ENCODE measurements at places on chromosomes 4 and X.

- DNase-seq, result no peak
Observed at GRCh38 chr4:134905061-134905460, 703.5 kb upstream of the PABPC4L start.

DNA sequence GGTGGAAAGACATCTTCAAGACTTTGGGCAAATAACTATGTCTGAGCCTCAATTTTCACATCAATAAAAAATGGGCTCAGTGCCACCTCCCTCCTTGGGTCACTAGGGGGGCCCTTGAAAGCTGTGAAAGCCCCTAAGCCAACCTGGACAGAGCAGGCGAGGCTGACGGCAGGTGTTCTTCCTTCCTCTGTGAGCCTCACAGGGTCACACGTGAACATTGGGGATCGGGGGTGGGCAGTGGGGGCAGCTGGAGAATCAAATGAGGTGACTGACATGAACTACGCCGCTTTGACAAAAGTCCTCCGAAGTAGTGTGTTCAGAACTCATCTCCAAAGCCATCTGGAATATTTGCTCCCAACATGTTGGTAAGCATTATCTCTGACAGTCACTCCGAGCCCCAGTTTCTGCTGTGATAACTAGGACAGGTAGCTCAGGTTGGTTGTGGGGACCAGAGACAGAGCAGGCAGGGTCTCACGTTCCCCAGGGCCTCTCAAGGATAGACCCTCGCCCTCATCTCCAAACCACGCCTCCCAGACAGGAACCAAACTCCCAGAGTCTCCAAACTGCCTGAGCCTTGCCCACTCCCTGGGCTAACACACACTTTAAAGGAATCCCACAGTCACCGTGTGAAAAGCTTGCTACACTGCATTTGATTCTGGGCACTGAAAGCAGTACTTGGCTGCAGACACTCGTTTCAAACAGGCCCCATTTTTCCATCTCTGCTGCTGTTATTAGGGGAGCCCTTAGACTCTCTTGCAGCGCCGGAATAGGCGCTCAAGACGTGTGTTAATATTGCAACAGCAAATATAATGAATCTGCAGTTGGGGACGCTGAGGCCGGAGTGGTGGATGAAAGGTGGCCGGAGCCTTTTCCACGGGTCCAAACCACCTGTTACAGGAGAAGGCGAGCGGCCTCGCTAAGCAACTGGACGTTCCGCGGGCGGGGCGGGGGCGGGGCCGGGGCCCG is 717 bp upstream of the WFS1 start:
- DNase-seq, result no peak

DNA sequence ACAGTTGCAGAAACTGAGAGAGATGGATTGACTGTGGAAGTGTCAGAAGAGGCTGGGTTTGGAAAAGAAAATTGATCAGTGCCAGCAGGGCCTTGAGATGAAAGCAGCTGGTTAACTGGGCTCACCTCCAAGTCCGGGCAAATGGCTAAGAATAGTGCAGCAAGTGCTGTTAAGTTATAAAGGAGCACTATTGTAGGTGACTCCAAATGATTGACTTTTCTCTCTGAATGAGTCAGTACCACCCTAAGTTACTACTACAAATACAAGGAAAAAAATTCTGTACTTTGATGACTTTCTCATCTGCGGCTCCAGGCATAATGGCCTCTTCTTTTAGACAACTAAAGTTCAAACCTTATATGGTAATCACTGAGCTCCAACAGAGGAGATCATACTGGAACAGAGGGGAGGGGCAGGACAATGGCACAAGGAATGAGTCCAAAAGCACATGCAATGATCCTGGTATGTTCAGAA is 733.4 kb upstream of the INTU start:
- DNase-seq, result no peak

- DNase-seq, result no peak
Observed at GRCh38 chr4:83209419-83209818, 75.2 kb downstream of the COQ2 start.

DNA sequence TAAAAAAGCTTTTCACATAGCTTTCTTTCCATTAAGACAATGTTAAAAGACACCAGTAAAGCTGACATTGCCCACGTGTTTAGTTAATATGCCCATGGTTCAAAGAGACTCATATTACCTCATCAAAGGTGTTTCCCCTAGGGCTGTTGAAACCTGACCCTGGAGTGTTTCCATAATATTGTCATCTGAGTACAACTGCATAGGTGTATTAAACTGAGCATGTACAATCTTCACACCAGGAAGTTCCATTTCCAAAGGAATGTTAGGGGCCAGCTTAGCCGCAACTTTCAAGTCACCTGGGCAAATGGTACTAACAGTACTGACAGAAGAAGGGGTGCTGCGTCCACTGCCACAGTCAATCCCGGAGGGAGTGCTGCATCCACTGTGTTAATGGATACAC is 27.1 kb downstream of the PDLIM3 start:
- DNase-seq, result no peak

DNA sequence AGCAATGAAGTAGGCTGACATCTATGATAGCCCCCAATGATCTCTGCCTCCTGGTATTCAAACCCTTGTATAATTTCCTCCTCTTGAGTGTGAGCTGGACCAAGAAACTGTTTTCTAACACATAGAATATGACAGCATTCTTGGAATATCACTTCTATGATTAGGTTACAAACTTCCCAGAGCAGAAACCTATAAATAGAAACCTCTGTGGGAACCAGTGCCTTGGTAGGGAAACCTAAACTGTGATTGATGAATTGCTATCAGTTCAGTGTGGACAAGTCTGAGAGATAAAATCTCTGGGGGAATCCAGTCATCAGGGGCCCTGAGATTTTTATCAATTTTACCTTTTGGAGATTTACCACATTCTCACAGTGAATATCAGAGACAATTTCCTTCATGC is 756.5 kb upstream of the AGA start:
- no peak for DNase-seq

DNA sequence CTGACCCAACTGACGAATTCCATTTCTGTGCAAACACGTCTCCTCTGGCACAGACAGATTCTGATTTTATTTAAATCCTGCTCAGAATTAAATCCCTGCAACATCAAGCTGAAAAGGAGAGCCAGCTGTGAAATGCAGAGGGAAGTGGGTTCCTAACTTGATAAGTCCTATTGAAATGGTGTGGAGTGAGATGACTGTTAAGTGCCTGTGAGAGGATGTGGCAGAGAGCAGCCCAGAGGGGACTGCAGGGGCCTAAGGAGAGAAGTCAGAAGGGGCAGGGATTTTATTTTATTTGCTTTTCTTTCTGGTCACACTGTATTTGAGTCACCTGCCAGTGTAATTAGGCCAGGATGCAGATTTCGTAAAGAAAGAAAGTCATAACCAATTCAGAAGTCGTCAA is 277.4 kb downstream of the NKX6-1 start:
- DNase-seq, result no peak

- no peak for DNase-seq
Observed at GRCh38 chr4:42152507-42153504, at the start of gene BEND4. Gene BEND4, minus strand, starts transcription at chr4:42152655. Its CDS starts 512 bp downstream, at chr4:42152143.

GRCh38 chr4:38099908-38100407 is 139.8 kb downstream of the PTTG2 start:
- DNase-seq, result no peak

GRCh38 chr4:151538963-151539362 is 130.0 kb downstream of the FHIP1A start:
- no peak for DNase-seq

GRCh38 chr4:177401658-177402273 is 40.5 kb downstream of the AGA start:
- no peak for DNase-seq

DNA sequence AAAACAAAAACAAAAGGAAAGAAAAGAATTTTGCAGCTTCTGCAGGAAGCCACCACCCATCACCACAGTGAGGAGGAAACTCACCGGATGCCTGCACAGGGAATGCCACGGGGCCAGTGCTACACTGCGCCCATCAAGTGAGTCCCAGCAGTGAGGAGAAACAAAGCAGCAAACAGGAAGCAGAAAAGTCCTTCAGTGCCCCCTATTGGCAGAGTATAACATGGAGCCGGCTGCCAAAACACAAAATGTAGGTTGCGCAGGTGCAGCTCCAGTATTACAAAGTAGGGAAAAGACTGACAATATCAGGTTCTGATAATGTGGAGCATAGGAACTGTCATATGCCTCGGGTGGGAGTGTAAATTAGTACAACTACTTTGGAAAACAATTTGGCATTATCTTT is 23.3 kb upstream of the SCML2 start:
- DNase-seq, result no peak

DNA sequence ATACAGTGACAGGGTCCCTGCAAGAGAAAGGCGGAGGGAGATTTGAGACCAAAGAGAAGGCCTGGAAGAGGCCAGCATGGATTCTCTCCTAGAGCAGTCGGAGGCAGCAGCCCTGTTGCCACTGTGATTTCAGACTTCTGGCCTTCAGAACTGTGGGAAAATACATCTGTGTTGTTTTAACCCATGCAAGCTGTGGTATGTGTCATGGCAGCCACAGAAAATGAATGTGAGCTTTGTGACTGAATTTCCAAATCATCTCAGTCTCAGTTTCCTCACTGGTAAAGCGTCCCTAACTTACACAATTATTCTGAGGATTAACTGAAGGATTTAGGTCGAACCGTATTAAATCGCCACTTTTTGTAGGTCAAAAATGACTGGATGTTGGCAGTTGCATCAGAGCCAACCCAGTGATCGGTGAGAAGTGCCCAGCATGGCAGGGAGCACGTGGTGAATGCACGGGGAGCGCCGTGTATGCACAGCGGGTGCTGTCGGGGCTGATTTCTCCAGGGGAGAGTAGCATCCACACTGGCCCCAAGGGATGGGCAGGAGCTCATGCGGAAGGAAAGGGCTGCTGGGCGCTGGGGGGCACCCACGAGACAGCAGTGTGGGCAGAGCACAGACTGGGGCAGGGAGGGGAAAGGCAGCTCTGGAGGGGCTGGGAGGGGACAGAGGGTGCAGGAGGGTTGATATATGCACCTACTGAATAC is 23.8 kb upstream of the NSG1 start:
- DNase-seq, result no peak

DNA sequence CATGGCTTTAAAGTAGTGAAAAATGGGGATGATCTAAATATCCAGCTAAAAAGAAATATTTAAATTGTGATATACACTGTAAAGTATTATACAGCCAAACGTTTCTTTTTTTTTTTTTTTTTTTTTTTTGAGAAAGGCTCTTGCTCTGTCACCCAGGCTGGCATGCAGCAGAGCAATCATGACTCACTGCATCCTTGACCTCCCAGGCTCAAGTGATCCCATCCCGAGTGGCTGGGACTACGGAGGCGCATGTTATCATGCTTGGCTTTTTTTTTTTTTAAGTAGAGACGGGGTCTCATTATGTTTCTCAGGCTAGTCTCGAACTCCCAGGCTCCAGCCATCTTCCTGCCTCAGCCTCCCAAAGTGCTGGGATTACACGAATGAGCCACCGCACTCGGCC is 17.1 kb downstream of the SMIM14 start:
- DNase-seq, result no peak

DNA sequence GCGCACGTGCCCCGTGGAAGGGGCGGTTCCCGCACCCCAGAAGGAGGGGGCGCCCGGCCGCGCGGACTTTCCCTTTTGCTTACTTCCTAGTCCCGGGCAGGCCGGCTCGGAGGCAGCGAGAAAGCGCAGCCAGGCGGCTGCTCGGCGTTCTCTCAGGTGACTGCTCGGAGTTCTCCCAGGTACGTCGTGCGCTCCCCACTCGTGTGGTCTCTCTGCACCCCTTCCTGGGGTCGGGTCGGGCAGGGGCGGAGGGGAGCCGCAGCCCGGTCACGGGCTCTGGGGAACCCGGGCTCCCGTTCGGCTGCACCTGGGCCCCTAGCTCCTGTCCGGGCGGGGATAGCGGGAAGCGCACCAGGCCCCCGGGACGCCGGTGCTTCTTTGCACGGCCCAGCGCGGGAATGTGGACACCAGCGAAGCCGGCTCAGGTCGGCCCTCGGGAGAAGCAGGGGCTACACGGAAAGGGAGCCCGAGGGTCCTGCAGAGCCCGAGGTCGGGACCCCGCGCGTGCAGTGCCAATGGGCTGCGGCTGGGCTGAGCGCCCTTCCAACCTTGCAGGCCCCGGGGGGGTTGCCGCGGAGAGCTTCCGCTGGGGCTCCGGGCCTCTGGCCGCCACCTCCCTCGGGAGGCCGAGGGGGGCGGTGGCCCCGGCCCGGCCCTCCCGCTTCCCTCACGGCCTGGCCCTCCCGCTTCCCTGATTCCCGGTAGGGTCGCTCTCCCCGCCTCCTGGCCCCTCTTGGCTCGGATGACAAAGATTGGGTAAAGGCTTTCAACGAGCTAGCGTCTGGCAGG is at the start of gene TLR2:
Gene TLR2, plus strand, starts transcription at position 99 of the 789 bp plus-strand sequence. CDS start 18,628 bp downstream, outside the sequence.
- DNase-seq, result peak; percentile 26

DNA sequence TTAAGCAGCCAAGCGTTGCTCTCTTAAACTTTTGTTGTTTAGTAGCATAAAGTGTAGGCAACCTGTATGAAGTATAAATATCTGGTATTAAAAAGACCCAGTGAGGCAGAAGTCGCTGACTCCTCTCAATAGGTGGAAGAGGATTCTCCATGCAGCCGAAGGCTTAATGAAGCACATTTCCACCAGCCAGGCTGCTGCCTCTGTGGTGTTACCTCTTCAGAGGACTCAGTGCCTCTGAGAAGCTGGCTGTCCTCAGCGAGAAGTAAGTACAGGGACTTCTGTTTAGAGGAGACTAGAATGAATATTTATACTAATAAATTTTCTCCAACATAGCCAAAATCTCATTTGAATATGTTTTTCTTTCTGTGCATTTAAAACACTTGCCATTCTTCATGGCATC is 6.0 kb downstream of the SORBS2 start:
- no peak for DNase-seq

DNA sequence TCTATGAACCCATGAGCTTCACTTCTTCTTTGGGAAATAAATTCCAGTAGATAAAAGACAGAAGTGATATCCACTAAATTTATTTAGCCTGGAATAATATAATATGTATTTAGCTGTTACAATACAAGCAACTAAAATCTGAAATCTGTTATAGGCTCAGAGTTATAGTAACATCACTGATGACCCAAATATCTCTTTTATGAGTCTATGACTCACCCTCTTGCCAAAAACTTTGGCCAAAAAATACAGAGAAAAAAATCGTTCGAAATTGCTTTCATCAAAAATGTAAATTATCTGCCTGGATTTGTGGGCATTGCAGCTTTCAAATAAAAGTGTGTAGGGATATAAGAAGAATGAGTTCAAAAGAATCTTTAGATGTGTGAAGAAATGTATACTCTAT is 89.4 kb upstream of the DKK2 start:
- no peak for DNase-seq

DNA sequence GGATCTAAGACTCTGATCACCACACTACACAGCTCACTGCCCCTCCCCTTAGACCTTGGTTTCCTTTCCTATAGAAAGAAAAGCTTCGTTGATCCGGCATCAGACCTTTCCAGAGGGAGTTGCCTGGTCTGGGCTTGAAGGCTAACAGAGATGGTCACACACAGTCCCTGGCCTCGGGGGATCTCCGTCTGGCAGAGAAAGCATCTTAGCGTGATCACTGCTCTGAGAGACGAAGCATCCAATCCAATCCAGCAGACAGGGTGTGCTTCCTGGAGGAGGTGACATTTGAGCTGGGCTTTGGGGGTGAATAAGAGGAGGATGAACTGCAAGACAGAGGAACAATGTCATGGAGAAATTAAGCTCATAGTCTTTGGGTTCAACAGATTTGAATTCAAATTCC is 49.5 kb downstream of the HTRA3 start:
- DNase-seq, result no peak

GRCh38 chr4:129614611-129615010 is 518.7 kb downstream of the C4orf33 start:
- DNase-seq, result no peak
